ENCODE measurements at places on chromosomes 1 and 21. TPM values are rescaled to one million over a fixed set of nuclear protein-coding genes. Genes with fewer than 3 reads are reported as not detected.

DNA sequence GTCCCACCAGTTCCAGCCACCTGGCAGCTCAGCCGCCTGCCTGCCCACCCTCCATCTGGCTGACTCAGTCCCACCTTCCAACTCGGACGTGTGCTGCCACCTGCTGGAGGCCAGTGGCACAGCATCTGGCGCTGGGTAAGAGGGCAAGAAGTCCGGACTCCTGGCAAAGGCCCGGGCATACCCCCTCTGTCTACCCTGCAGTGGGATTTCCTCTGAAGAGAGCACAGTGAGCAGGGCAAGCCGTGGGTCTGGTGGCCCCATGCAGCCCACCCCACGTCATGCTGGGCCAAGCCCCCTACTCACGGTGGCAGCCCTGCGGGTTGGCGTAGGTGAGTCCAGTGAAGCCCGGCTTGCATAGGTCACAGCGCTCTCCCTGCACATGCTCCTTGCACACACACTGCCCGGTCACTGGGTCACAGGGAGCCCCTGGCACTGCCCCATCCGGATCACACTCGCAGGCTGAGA, 24.5 kb downstream of the LAMB3 start:
- peak; percentile 71 for DNase-seq

GRCh38 chr21:43354666-43355065, 72.3 kb downstream of the SIK1 start:
- no peak for DNase-seq

The NEGR1 gene
- 3.9 TPM for polyA plus RNA-seq

The FCER1A gene
- 1.9 TPM for polyA plus RNA-seq
